ENCODE measurements at places on chromosomes 2 and 18. TPM values are rescaled to one million over a fixed set of nuclear protein-coding genes. Genes with fewer than 3 reads are reported as not detected.

DNA sequence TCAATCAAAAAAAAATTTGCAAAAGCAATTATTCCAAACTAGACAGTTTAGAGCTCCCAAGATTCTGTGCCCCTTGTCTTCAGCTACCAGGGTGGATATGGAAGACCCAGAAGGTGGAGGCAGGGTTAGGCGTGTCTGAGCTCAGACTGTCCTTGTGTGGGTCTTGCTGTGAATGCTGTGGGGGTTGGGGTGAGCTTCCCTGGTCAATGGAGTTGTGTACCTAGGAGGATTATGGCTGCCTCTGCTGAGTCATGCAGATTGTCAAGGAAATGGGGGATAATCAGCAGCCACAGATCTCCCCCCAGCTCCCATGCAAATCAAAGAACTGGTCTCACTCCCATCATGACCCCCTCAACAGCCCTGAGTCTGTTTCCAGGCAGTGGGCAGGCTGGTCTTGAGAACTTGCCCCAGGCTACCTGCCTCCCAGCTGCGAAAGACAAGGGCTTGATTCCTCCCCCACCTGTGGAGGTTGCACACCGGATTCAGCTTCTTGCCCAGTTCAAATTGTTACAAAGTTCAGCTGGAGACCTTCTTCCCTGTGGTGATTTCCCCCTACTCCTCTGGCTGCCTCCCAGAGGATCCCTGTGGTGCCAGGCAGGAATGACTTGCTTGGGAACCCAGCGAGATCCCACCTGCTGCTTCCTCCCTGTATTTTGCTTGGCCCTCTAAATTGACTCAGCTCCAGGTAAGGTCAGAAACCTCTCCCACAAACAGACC, 77.0 kb downstream of the RAD51AP2 start:
- no peak for DNase-seq

- no peak for DNase-seq
Measured at GRCh38 chr2:164069540-164069939, 333.7 kb upstream of the FIGN start.

DNA sequence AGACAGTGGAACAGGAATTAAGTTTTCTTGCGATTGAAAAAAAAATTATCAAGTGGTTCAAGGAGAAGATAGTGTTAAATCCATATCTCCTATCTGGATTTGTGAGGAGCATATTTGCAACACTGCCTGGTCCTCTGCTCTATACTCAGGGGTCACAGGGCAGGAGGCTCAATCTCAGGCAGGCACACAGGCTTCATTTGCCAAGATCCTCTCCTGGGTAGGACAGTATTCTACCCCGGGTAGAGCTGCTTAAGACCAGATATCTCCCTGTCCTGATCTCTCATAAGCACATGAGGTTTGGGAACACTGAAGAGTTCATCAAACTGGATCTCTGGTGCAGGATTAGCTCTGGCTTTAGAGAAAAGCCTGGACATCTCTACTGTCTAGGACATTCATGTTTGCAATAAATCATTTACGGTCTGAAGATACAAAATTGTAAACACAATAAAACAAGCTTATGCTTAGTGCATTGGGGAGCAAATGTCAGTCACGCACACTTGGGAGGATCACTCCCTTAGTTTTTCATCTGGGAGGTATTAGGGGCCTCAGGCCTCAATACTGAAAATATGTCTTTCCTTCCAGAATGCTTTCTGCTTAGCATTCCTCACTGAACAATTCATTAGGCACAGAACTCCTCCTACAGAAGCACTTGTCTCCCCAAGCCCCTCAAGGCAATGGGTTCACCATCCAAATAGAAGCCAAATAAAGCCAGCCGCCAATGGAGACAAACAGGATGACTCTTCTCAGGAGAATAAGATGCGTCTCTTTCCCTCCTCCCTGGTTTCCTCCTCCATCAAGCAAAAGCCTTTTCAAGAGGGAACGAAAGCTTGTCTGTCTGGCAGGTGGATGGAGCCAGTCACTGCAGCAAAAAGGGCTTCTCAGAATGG, 34.1 kb upstream of the LCLAT1 start:
- DNase-seq: no peak

DNA sequence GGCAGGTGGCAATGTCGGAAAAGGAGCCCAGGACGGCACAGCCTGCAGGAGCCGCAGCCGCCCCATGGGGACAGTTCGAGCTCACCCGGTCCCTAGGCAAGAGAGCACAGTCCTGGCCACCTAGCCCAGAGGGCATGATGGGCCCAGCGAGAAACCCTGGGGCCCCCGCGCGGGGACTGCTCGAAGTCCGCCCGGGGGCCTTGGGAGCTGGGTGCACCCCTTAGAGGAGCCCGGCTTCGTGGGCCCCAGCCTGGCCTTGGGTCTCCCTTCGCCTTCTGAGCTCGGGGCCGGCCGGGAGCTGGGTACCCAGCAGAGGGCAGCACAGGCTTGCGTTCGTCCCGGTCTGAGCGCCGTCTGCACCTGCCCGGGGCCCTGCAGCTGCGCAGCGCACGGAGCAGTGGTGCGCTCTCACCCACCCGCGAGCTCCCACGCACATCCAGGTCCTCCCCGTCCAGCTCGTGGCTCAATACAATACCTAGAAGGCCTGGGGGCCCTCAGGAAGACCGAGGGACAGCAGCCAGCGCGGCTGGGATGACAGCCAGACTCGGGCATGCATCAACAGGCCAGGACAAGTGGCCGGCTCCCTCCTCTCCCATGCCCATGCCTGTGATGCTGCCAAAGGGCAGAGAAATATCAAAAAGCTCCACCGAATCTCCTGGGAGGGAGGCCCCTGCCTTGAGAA, 96.2 kb upstream of the ZNF532 start:
- DNase-seq: peak; percentile 73

GRCh38 chr2:18588802-18589201, 567 bp downstream of the NT5C1B start:
- no peak for DNase-seq

GRCh38 chr2:99697811-99698568, 208.2 kb upstream of the REV1 start:
- peak; percentile 23 for DNase-seq

Gene SPAST
- 16.7 TPM for total RNA-seq

Gene LAPTM4A
- total RNA-seq: 214 TPM

GRCh38 chr2:29632018-29632417, 289.4 kb downstream of the ALK start:
- no peak for DNase-seq

Gene NLRC4
- not detected for total RNA-seq

- no peak for DNase-seq
Measured at GRCh38 chr2:238167344-238167715, 8.6 kb downstream of the ERFE start.

DNA sequence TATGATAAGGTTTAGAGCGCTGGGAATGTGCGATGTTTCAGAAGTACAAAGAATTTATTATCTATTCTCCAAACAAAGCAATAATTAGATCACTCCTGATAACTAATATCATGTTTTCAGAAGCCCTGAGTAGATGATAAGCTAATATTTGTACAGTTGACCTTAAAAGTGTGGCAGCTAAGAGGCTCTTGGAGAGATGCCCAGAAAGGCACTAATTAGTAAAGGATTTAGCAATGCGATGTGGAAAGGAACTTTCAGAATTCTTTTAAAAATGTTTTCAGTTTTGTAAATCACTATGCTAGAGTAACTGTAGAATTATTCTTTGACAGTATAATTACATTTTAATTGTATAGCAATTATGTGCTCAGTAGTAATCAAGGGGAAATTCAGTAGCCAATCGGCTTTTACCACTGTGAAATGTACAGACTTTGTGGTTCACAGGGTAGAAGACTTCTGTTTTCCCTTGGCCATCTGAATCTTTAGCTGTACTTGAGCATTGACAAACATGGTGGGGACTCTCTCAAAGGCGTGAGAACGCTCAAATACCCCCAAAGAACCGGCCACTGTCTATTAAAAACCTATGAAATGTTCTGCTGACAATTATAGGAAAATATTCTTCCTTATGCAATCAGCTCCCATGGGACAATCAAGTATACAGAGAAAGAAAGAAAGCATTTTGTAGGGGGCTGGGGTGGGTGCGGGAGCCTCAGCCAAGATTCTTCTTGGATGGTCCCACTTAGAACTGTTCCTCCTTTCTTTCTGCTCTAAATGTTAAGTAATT, 262.8 kb upstream of the AGAP1 start:
- no peak for DNase-seq

DNA sequence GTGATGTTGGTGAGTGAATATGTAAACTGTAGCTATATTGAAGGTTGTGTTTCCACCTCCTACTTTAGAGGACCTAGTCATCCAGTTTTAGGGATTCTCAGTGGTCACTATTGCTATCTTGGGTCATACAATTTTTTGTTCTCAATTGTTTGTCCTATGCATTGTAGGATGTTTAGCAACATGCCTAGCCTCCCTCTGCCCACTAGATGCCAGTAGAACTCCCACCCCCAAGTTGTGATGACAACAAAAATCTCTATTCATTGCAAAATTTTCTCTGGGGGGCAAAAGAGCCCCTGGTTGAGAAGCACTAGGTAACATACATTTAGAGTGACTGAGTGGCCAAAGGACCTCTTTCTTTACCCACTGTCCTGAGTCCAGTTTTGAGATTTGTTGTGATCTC, 87.3 kb downstream of the LRRTM4 start:
- DNase-seq: no peak

- DNase-seq: no peak
Measured at GRCh38 chr2:144054911-144055310, 465.0 kb downstream of the ZEB2 start.

- DNase-seq: no peak
Measured at GRCh38 chr2:182822733-182823132, 43.7 kb downstream of the FRZB start.

- DNase-seq: no peak
Measured at GRCh38 chr2:14516844-14517243, 115.7 kb upstream of the LRATD1 start.

GRCh38 chr2:172861656-172862476, 126.2 kb downstream of the RAPGEF4 start:
- no peak for DNase-seq

GRCh38 chr2:168534926-168535325, 78.9 kb downstream of the CERS6 start:
- no peak for DNase-seq

DNA sequence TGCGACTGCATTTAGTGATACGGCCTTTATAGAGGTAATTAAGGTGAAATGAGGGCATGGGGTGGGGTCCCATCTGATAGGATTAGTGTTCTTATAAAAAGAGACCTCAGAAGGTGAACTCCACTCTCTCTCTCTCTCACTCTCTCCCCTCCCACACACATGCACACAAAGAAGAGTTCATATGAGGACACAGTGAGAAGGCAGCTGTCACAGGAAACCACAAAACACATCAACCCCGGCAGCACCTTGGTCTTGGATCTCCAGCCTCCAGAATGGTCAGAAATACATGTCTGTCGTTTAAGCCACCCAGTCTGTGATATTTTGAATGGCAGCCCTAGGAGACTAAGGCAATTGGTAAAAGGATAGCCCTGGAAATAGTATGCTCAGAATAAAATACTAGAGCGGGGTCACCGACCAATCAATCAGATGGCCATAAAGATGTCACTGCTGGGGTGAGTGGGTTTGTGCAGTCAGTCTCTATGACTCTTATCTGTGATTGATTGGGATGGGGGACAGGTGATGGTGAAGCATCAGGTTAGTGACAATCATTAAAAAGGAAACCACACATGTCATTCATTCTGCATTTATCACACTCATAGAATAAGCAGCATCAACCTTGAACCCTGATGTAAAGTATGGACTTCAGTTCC, 118.9 kb upstream of the POU3F3 start:
- no peak for DNase-seq

Gene ALKAL2
- total RNA-seq: not detected

Gene FSHR
- total RNA-seq: not detected

DNA sequence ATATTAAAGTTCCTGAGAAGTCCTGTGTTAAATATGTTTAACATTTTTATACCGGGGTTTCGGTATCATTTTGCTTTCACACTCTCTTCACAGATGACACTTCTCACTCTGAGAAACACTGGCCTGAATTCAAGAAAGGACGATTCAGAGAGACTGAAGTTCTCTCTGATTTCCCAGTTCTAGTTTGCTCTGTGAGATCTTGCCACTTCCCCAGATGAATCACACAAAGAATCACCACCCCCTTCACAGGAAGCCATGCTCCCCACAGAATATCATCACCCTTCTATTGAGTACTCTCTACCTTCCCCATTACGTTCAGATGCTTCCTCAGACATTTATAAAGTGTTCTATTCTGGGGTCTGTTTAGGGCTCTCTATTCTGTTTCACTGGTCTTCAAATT, 16.1 kb upstream of the CD207 start:
- DNase-seq: no peak

Gene AFF3
- total RNA-seq: 0.18 TPM

DNA sequence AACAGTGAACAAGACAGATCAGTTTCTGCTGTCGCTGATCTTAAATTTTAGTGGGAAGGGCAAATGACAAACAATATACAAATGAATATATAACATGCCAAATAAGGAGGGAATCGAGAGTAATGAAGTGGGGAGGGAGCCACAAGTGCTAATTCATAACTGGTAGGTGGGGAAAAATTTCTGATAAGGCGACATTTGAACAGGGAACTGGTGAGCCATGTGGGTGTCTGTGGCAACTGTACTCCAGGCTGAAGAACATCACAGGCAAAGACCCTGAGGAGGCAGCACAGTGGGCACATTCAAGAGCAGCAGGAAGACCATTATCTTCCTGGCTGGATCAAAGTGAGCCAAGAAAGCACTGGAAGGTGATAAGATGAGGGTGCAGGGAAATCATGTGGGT, 51.6 kb upstream of the CD28 start:
- no peak for DNase-seq

- DNase-seq: no peak
Measured at GRCh38 chr2:180578441-180578840, 402.0 kb upstream of the UBE2E3 start.

- DNase-seq: no peak
Measured at GRCh38 chr18:54169431-54170403, 54.8 kb downstream of the MBD2 start.

- no peak for DNase-seq
Measured at GRCh38 chr2:110716959-110717645, 15.3 kb upstream of the ACOXL start.

- no peak for DNase-seq
Measured at GRCh38 chr18:55337908-55338521, 250.0 kb downstream of the TCF4 start.

Gene CRYGD
- total RNA-seq: not detected

- no peak for DNase-seq
Measured at GRCh38 chr2:21326152-21326551, 202.4 kb downstream of the TDRD15 start.

GRCh38 chr2:117686699-117687098, 127.8 kb upstream of the DDX18 start:
- DNase-seq: no peak

GRCh38 chr2:160165996-160166395, 34.1 kb downstream of the ITGB6 start:
- DNase-seq: no peak

GRCh38 chr2:196142825-196143224, 28.6 kb downstream of the STK17B start:
- DNase-seq: no peak

Gene POTEC
- total RNA-seq: not detected

DNA sequence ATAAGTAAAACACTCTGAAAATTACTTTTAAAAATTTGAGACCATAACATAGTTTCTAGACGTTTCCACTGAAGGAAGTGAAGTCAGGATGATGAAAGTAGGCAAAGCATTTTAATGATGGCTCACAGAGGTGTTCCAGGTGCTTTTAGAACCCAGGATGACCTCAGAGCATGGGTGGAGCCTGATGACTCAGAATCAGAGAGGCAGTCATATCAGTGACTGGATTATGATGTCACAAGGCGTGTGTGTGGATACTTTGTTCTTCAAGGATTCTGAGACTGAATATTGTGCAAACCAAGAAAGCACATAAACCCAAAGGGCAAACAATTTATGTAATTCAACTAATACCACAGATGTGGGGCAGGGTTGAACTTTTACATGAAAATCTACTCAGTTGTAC, 208.0 kb upstream of the FBXO11 start:
- DNase-seq: no peak
